ENCODE measurements at places on chromosomes 16 and 17.

DNA sequence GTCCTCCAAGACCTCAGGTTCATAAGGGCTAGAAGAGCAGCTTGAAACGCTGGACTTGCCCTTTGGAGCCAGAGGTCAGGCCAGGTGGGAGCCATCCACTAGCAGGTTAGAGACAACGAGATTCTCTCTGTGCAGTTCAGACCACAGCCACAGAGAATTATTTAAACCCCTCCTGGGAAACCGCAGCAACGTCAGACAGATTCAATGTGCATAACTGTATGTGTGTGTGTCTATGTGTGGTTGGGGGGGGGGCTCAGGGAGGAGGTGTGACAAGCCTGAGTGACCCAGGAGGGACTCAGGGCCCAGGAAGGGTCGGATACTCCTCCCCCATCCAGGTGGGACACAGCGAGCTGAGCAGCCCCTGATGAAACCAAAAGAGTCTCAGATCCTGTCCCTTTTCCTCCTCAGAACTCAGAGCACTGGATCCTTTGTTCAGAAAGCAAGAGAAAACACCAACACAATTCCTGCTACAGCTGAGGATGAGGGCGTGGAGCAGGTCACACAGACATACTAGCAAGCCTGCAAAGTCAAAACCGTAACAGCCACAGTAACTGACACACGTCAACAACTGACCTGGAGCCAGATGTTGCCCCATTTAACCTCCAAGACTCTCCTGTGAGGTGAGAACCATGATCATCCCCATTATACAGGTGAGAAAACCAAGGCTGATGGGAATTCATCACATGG lies 66.8 kb downstream of the XYLT1 start:
- no peak for DNase-seq

- DNase-seq, result no peak
These were observed 446.6 kb upstream of the ASIC2 start for GRCh38 chr17:33739714-33740113.

- no peak for DNase-seq
These were observed 164.4 kb upstream of the GSE1 start for GRCh38 chr16:85448557-85449190.

DNA sequence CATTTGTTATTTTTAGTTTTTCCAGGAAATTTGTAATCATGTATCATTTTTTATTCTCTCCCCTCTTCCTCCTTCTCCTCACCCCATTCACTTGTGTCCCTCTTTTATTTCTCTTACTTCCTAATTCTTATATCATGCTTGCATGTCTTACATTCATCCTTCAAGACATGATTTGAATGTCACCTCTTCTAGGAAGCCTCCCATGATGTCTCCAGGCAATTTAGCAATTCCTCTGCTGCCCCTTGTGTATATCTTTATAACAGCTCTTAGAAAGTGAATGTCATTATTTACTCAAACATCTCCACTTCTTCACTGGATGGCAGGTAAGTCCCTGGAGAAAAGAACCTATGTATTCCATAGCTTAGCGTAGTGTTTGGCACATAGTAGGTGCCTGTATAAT lies 7.8 kb downstream of the HNF1B start:
- no peak for DNase-seq

GRCh38 chr17:40615068-40615840 lies 32.4 kb downstream of the SMARCE1 start:
- no peak for DNase-seq

All from adipocyte (in vitro differentiated cells).